ENCODE measurements at places on chromosomes 1 and 21.

- DNase-seq = no peak
Observed at GRCh38 chr1:193754732-193755427, 568.5 kb upstream of the B3GALT2 start.

- DNase-seq = no peak
Observed at GRCh38 chr1:7497107-7497637, 273.9 kb upstream of the VAMP3 start.

DNA sequence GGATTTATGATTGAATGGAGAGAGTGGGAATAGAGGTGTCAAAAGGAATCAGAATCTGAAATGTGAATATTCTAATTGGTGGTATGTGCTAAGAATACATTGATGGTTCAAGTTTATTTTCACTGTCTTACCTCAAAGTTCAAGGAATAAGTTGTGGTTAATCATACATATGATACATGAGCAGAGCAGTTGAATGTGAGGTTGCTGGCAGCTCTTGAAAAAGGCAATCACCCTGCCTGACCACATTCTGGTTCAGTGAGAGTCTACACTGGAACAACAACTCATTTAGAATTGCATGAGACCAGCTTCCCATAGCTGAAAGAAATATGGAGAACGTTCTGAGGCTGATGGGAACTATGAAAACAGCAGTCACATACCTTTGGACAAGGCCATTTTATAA lies 68.3 kb upstream of the ARHGAP29 start:
- DNase-seq = no peak

GRCh38 chr1:211601982-211602670 lies 23.2 kb upstream of the SLC30A1 start:
- DNase-seq = no peak

DNA sequence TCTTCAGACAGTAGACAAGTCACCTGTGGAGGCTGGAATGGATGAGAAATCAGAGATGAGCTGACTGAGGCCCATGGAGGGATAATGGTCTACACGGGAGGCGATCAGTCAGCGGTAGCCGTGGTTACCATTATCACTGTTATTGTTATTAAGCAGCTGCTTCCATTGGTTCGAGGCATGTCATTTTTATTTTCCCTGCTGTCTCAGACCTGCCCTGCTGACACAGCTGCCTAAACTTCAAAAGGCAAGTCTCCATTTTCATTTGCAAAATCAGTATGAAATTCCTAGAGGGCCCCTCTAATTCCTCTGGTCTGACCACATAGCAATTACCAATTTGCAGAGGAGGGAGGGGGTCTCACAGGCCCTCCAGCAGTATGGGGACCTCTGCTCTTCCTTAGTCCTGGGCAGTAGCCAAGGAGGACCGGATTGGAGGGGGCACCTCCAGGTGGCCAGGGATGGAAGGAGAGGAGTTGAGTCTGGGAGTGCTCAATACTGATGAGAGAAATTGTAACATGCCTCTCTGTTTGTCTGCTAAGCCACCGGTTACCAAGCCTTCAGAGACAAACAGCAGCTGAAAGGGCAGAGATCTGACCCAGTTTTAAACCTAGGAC lies 184.2 kb downstream of the TRABD2B start:
- DNase-seq = no peak

- DNase-seq = no peak
Observed at GRCh38 chr1:2320760-2321667, 70.3 kb downstream of the MORN1 start.

GRCh38 chr1:180581635-180582039 lies 22.9 kb downstream of the OVAAL start:
- DNase-seq = no peak

DNA sequence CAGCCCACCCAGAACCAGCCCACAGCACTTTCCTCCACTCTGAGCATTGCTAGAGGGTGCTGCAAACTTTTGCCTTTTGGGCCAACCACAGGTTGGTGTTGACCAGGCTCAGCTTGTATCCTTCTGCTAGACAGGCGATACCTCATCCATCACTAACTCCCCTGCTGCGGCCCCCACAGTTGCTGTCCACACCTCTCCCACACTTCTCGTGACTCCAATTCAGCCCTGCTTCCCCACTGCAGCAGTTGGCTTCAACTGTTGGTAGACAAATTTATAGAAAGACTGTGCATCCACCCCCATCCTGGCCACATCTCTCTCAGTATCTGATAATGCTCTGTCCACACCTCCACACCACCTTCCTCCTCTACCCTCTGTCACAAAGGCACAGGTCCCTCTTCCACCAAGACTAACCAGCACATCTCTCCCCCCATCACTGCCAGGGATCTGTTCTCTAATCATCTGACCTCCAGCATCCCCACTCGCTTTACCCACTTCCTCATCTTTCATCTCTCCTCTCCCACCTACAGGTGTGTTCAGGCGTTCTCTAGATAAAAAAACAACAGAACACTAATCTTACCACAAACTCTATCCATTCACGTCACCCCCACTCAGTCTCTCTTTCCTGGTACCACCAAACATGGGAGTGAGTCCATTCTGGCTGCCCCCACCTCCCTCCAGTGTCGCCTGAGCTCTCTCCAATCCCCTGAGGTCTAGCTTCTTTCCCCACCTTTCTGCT lies 15.8 kb upstream of the SLC25A44 start:
- DNase-seq = no peak

DNA sequence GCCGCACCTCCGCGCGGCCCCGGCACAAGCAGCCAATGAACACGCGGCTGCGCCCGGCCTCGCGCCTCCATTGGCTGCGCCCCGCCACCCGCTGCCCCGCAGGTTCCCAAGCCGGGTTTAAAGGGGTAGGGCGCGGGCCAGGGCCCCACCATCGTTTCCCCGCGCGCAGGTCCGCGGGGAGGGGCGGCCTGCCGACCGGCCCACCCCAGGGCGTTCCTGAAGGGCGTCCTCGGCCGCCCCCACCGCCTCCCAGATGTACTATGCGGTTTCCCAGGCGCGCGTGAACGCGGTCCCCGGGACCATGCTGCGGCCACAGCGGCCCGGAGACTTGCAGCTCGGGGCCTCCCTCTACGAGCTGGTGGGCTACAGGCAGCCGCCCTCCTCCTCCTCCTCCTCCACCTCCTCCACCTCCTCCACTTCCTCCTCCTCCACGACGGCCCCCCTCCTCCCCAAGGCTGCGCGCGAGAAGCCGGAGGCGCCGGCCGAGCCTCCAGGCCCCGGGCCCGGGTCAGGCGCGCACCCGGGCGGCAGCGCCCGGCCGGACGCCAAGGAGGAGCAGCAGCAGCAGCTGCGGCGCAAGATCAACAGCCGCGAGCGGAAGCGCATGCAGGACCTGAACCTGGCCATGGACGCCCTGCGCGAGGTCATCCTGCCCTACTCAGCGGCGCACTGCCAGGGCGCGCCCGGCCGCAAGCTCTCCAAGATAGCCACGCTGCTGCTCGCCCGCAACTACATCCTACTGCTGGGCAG lies at the start of gene OLIG1:
TSS of gene OLIG1 (plus strand) at position 148 of the 750 bp plus-strand sequence. CDS start at position 254, 106 bp downstream.
- DNase-seq = no peak

DNA sequence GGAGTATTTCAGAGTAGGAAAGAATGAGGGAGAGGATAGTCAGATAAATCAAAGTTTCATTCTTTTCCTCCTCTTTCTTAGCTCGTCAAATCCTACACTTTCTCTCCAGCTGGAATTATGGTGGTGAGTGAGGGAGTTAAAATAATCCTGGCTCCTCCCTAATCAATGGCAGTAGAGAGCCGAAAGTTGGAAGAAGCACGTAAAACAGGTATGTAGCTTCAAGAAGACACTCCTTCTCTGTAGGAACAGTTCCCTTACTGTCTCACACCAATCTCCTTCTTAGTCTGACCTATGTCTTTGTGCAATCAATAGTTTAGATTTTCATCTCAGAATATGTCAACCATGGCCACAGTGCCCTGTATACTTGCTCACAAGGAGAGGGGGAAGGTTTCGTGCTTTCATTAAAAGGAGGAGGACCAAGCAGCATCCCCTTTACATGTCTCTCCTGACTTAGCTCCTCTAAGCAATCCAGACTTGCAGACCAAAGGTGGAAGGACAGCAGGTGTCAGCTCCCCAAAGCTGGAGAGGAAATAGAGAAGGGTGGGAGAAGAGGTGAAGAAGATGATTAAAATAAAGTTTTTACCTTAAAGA lies 878 bp downstream of the MINDY1 start:
- DNase-seq = no peak

GRCh38 chr1:183273300-183273699 lies 87.2 kb downstream of the LAMC2 start:
- no peak for DNase-seq

DNA sequence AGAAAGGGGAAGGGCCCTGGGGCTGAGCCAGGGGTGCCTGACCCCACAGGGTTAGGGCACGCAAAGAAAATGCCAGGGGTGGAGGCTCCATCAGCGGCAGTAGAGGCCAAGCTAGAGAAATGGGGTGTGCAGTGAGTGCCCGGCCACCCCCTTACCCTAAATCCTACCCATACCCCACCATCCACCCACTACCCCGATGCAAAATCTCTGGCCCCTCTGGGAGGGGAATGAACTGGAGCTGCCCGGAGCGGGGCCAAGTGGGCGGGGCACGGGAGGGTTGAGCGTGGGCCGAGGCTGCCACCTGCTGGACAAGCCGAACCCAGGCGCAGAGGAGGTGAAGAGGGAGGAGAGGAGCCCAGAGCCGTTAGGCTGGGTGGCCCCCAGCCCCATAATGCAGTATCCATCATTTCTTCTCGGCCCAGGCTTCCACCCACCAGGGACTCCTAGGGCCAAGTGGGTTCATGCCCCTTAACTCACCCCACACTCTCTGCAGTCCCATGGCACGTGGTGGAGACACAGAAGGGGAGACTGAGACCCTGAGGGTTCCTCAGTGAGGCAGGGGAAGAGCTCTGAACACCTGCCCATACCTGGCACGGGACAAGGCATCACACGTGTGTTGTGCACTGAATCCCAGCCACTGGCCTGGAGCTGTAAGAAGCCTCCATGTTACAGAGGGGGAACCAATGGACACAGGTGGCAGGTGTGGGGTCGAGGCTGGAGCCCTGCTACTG lies 1.4 kb upstream of the C1QC start:
- DNase-seq = peak; percentile 61

DNA sequence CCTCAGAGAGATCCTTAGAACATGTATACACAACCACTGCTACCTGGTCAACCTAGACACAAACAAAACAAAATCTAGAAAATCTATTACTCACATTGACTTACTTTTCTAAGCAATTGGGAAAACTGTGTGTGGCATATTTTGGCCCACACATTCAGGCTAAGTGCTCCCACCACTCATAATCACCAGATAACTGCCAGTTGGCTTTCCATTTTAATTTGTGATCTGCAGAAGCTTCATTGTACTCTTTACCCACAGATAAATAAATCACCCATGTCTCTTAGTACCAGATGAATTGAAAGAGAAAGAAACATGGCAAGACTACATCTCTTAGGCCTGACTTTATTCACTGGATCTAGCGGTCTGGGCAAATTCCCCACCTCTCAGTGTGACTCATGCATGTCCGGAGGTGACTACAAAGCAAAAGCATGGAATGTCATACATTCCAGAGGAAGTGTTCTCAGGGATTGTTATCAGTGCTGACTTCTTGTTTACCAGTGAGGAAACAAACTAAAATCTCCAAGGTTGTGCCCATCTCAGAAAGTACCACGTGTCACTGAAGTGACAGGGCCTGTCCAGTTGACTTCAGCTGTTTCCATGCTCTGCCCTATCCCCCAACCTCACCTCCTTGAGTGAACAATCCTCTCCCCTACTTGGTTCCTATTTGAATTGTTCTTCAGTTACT lies 52.4 kb upstream of the BCL10 start:
- no peak for DNase-seq

DNA sequence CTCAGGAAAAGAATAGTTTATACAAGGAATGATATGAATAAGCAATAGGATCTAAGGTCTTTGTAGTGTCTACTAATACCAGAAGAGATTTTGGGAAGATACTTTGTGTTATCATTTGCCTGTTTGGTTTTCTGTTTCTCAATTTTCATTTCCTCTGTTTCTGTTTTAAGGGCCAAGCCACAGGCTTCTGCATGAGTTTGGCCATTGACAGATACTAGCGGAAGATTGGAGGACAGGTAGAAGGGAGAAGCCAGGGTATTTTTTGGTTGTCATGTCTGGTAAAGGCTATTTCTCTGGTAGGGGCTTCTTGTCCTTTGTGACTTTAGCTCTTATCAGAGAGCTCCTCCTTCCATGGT lies 51.4 kb downstream of the HS2ST1 start:
- DNase-seq = no peak

GRCh38 chr1:30929135-30929889 lies 20.8 kb upstream of the SDC3 start:
- DNase-seq = no peak

- no peak for DNase-seq
Observed at GRCh38 chr1:14910984-14911721, 242.4 kb upstream of the TMEM51 start.

GRCh38 chr1:23657659-23658275 lies 33.8 kb upstream of the RPL11 start:
- DNase-seq = no peak

- no peak for DNase-seq
Observed at GRCh38 chr1:173241528-173242347, 34.6 kb upstream of the TNFSF4 start.

Measured in activated naive CD4-positive, alpha-beta T cell (primary cell).